ENCODE measurements at places on chromosomes 6 and 20. TPM values are rescaled to one million over a fixed set of nuclear protein-coding genes. Genes with fewer than 3 reads are reported as not detected.

DNA sequence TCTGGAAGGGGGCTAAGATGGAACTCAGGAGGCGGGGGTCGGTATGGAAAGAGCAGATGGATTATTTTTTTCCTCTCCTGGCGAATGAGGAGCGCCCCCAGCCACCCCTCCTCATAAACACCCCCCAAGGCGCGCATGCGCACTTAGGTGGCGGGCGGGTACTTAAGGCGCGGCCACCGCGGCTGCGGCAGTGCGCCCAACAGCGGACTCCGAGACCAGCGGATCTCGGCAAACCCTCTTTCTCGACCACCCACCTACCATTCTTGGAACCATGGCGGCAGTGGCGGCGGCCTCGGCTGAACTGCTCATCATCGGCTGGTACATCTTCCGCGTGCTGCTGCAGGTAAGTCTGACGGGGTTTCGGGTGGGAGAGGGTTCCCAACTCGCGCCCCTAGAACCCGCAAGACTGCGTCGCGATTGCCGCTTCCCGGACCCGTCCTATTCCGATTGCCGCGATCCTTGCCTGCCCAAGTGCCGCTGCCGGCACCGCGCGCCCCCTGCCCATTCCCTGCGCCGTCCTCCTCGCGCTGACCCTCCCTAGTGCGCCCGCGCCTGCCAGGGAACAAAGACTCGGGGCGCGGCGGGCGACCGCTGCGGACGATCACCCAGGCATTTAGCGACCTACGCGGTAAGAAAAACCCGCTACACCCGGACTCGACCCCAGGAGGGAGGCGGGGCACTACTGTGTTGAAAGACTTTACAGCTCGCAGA, at the start of gene NNAT:
TSS of gene NNAT (plus strand) at position 190 of the 711 bp plus-strand sequence. CDS start at position 272, 82 bp downstream.
- no peak for DNase-seq

Gene RIMS4
- 0.34 TPM for total RNA-seq

Gene SLCO4A1
- total RNA-seq = 12.8 TPM

DNA sequence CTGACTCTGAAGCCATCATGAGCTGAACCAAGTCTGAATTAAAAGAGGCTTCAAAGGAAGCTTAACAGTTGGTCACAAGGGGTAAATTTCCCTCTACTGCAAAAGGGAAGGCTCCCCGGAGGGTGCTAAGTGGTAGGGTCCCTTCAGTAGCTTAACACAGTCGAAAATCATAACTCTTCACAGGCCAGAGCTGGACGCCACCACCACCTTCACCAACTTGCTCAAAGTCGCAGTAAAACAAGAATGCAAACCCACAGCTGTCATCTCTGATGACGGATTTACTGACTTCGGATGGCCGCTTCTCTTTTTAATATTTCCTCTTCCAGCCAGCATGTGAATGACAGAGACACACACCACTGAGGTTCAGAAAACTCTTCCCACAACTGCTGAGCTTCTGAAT, 144.7 kb upstream of the FBXL4 start:
- DNase-seq = no peak

Gene TBXT
- not detected for total RNA-seq

Gene MAP1LC3A
- 35.5 TPM for total RNA-seq

- no peak for DNase-seq
Observed at GRCh38 chr6:167396068-167396658, 71.3 kb downstream of the TTLL2 start.

Gene TAGAP
- 0.54 TPM for total RNA-seq

GRCh38 chr6:29509711-29510110, 22.0 kb upstream of the MAS1L start:
- no peak for DNase-seq

Gene STMND1
- not detected for total RNA-seq

DNA sequence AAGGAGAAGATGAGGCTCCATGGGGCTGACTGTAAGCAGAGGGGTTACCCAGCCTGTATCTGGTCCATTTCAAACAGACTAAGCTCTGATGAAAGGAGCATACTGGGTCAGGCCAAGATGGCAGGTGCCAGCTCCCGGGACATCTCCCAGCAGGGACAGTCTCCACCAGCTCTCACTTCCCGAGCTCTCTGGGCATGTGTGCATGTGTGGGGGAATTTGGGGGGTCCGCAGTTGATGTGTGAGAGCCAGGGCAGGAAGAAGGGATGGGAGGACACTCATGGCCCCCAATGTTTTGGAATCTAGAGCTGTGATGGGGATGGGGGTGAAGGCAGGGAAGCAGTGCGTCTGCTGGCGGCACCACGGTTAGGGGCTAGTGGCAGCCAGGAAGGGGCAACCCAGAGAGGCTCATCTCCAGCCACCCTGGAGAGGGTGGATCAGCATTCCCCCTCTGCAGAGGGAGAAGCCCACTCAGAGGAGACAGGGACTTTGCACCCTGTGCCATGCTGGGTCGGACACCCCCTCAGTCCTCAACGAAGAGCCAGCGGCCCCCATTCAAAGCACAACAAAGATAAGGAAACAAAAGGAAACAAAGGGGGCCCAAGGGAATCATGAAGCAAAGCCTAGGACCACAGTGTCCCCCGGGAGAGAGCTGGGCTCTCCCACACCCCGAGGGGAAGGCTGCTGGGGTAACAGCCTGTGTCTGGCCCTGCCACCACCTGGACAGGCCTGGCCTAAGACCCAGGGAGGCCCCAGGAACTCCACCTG, 52.4 kb downstream of the DSTN start:
- no peak for DNase-seq

Gene DACT2
- total RNA-seq = not detected

DNA sequence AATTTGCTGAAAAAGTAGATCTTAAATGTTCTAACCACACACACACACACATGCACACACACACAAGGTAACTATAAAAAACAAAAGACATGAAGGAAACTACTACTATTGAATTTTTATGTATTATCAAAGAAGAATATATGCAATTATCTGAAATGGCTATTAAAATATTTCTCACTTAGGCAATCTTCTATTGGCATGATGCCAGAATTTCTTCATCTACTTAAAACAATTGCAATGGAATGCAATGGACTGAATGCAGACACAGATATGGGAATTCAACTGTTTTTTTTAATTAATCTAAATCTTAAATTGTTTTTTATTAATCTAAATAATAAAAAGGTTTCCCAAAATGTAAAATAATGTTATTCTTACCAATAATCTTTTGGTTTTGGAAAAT, 152.6 kb upstream of the SMLR1 start:
- DNase-seq = no peak

All from psoas muscle (tissue), 8 donors.